ENCODE measurements at places on chromosomes 5 and 9.

DNA sequence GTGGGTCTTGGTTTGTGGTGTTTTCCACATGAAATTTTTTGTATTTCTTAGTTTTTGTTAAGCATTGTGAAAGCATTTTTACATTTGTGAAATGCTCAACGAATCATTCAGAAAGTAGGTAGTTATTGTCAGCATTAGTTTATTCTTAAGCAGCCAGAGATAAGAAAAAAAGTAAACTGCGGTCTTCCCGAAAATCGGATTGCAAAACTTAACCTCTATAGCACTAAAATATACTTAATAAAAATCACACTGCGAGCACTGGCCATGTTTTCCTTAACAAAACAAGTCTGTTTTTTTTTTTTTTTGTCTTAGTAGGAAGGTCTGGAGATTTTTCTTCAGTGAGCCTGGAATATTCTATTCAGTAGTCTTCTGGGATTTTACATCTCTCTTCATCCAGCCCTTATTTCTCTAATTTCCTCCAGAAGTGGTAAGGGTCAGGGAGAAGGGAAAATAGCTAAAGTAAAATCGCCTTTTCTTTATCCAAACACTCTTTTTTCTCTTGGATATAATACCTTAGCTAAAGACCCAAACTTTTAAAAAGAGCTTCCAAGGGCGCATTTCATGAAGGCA is 289.9 kb downstream of the DMAC1 start:
- no peak for DNase-seq

GRCh38 chr5:111742177-111742994 is 14.6 kb downstream of the NREP start:
- no peak for DNase-seq

GRCh38 chr5:77024490-77024889 is 5.7 kb upstream of the AGGF1 start:
- DNase-seq, result no peak

- no peak for DNase-seq
These were observed 13.5 kb downstream of the TMC1 start for GRCh38 chr9:72534931-72535330.

- DNase-seq, result no peak
These were observed 112.9 kb downstream of the ST8SIA4 start for GRCh38 chr5:100790170-100790665.

GRCh38 chr9:132575005-132575609 is 7.3 kb upstream of the BARHL1 start:
- no peak for DNase-seq

DNA sequence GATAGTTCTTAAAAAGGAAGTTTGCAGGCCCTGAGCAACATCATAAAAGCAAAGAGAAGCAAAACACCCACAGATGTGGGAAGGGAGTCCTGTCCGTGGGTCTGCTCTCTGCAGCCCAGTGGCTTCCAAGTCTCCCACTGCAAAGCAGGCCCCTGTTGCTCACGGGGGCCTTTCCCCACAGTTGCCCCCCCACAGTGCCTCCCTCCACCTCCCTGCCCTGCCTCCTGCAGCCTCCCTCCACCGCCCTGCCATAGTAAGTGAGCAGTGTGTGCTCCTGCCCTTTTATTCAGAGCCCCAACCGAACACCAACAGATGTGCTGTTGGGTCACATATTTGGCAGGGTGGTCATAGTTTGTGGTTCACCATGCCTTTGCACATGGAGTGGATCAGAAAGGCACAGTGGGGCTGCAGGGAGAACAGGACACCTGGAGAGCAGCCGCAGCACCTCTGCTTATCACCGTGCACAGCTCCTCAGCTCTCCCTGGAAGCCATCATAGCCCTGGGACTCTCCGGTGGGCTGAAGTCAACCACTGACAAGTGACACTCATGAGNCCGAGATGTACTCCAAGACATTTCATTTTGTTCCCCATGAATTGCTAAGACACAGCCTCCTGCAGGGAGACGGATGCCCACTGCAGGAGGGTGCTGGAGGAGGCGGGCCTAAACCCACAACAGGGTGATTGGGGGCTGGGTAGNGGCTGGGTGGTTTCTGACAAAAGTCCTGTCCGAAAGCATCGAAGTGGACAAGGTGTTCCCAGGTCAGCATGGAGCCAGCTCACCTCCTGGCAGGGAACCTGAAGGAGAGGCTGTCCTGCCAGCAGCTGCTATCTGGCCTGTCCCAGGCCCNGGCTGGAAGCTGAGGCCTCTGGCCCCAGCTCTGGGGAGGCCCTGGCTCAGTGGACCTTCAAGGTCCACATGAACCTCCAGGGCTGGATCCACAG is 278.9 kb downstream of the GADD45G start:
- DNase-seq, result no peak

GRCh38 chr9:136625101-136626065 is 37.3 kb upstream of the EGFL7 start:
- DNase-seq, result no peak

GRCh38 chr9:112331674-112331952 is 1.8 kb downstream of the PTBP3 start:
- no peak for DNase-seq

DNA sequence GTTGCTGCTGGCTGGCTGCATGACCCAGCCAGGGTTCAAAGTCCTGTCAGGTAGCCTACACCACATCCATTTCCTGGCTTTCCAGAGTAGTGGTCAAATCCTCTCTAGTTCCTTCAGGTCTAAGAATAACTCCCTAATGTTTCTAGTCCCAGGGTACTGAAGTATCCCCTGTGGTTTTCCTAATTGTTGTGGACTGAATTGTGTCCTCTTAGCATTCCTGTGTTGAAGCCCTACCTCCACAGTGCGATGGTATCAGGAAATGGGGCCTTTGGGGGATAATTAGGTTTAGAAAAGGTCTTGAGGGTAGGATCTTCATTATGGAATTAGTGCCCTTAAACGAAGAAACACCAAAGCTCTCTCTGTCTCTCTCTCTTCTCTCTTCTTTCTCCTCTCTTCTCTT is 191.8 kb upstream of the CCNG1 start:
- DNase-seq, result no peak

DNA sequence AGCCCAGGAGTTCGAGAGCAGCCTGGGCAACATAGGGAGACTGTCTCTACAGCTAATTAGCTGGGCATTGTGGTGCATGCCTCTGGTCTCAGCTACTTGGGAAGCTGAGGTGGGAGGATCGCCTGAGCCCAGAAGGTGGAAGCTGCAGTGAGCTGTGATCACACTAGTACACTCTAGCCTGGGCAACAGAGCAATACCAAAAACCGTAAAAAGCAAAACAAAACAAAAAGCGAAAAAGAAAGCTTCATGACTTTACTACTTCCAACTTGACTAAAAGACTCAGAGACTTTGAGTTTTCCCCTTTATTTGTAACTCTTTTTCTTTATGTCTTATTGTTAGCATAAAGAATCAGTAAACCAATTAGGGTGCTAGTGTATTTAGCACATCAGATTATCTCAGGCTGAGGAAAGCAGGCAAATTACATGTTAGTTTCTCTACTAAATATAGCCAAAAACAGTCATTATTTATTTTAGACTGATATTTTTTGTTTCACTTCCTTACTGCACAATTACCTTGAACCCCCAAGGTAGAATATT is 5.4 kb downstream of the RAD17 start:
- no peak for DNase-seq

GRCh38 chr9:6641056-6641455 is 4.5 kb downstream of the GLDC start:
- DNase-seq, result no peak

DNA sequence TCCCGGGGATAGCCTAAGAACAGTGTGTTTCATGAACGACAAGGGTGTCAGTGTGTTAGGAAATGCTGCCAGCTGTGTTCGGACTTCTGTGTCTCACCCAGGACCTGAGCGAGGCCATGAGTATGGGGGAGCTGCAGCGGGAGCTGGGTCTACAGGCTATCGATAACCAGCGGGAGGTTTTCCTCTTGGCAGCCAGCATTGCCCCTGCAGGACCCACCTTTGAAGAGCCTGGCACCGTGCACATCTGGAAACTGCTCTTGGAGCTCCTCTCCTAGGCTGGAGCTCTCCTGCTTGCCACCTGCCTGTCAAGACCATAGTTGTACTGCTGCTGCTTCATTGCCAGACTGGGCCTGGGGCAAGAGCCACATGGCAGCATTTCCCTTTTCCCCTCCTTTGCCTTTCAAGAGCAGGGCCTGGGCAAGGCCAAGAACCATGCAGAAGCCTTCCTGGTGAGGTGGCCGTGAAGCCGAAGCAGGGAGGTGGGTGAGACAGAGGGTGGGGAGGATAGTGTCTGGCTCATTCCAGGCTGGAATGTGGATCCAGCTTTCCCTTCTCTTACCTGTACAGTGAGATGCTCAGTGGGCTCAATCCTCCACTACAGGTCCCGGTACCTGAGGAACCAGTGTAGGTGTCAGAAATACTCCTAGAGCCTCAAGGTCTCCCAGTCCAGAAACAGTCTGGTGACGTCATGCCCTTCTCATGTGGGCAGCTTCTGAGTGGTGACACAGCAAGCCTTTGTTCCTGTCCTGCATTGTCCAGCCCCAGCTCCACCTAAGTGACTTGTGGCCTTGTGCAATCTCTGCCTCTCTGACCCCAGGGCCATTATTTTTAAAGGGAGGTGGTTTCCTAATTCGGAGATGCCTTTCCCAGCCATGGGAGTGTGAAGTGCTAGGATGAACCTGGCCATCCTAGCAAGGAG is 6.6 kb downstream of the ARL10 start:
- DNase-seq, result no peak

GRCh38 chr9:95645992-95646391 is 129.2 kb upstream of the PTCH1 start:
- no peak for DNase-seq

DNA sequence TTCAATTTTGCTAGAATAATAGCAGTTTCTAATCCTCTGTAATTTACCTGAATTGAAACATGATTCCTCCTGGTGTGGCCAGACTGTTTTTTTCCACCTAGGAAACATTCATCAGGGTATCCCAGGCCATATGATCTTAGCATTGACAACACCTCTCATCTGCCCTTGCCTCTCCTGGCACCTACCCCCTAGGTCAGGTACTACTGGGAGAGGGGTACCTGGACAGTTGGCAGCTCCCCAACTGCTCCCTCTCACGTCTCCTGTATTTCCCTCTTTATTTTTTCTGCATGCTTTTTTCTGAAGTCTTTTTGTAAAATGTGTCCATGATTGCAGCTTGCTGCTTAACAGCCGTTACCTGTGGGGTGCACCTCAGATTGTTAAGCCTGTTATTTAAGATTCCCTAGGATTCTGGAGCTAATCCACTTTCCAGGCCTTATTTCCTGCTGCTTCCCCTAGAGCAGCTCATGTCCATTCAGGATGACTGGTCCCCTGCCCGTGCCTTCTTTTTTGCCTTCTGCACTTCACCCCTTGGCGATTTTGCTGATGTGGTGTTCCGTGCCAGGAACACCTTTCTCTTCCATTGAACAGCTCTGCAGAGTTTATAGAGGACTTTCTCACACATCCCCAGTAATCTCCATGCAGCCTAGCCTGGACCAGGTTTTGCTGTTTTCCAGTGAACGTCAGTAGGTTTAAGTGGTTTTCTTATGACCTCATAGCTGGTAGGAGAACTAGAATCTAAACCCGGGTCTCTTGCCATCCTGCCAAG is 33.6 kb downstream of the SNX30 start:
- DNase-seq, result no peak

DNA sequence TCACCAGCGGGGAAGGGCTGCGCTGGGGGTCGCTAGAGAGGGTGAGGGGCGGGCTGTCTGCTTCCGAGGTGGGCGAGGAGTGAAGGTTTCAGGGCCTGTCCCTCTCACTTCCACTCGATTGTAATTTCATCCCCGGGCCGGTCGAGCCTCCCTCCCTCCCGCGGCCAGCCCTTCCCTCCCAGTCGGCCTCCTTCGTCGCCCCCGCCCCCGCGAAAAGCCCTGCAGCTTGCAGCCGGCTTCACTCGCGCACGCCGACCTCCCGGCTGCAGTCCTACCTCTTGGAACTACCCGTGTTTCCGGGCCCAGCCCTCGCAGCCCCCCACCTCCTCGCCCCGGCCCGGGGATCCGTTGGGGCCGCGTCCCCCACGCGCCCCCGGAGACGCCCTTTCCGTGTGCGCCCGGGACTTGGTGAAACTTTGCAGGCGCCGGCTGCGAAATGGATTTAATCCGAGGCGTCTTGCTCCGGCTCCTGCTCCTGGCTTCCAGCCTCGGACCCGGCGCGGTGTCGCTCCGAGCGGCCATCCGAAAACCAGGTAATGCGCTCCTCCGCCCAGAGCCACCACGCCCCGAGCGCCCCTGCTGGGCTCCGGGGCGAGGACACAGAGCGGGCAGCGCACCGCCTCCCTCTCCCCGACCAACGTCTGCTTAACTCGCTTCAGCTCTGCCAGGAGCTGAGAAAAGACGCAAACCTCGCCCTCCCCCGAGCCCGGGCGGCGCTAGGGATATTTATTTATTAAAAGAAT is at the start of gene EGFLAM:
EGFLAM (plus strand) TSS at position 241 of the 743 bp plus-strand sequence; CDS start at position 437, 196 bp downstream.
- DNase-seq, result no peak

- DNase-seq, result no peak
These were observed 405.4 kb upstream of the ACTBL2 start for GRCh38 chr5:57887851-57888621.

- no peak for DNase-seq
These were observed 2.6 kb downstream of the PTPA start for GRCh38 chr9:129113645-129114304.

- no peak for DNase-seq
These were observed 24.1 kb upstream of the OSMR start for GRCh38 chr5:38821679-38822078.

DNA sequence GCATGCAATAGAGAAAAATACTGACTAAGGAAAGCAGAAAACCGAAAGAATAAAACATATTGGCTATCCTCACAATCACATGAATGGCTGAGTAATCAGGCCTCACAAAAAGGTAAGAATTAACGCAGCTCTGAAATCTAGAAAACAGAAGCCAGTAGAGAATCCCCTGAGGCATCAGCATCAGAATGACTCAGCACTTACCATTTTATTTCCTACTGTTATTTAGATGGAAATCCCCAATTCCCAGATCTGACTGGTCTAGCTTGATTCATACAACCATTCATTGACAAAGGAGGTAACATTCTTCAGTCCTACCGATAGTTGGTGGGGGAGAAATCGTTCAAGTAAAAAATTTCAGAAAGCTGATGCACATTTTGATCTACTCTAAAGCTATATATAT is 1408.4 kb upstream of the WWC1 start:
- DNase-seq, result no peak

GRCh38 chr5:38843665-38844064 is 2.1 kb upstream of the OSMR start:
- no peak for DNase-seq

DNA sequence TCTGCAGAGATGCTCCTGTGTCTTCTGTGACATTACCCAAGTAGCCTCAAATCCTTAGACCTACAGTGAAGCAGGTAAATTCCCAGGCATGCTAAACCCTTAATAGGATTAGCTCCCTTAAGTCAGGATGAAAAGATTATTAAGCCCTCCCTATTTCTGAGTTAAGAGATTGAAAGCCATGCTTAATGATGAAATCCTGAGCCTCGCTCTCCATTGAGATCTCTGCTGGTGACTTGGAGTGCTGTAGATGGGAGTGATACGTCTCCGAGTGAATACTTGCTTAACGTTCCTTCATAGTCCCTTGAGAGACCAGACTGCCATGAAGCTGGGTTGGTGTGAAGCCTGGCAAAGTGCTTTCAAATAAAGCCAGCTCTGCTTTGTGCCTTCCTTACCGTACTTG is 34.2 kb downstream of the AOPEP start:
- DNase-seq, result no peak

GRCh38 chr5:150190503-150190979 is 679 bp downstream of the SLC6A7 start:
- DNase-seq, result no peak

Measured in stimulated activated CD8-positive, alpha-beta memory T cell treated with anti-CD3 and anti-CD28 coated beads, Interleukin-4, amount 100 ng/mL, for 4 hours (primary cell).